ENCODE measurements at places on chromosomes 7 and 10.
A peak's percentile ranks its signal among the peaks of the same experiment; 100 is the strongest.

DNA sequence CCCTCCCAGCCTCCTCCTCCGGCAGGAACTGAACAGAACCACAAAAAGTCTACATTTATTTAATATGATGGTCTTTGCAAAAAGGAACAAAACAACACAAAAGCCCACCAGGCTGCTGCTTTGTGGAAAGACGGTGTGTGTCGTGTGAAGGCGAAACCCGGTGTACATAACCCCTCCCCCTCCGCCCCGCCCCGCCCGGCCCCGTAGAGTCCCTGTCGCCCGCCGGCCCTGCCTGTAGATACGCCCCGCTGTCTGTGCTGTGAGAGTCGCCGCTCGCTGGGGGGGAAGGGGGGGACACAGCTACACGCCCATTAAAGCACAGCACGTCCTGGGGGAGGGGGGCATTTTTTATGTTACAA lies 83.3 kb downstream of the PAX2 start:
- DNase-seq, result no peak

DNA sequence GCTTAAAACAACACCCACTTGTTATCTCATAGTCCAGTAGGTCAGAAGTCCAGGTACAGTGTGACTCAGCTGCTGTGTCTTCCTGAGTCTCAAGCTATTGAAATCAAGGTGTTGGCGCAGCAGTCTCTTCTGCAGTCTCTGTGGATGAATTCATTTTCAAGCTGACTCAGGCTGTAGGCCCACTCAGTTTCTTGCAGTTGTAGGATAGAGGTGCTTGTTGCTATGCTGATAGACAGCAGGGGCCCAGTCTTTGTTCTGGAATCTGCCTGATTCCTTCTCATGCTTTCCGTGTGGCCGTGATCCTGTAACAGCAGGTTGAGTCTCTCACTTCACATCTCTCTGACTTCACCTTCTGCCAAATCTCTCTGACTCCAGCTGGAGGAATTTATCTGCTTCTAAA lies 400.4 kb upstream of the POM121L12 start:
- peak; percentile 0 for DNase-seq

GRCh38 chr7:140810830-140811556 lies 113.7 kb downstream of the BRAF start:
- peak; percentile 63 for DNase-seq

DNA sequence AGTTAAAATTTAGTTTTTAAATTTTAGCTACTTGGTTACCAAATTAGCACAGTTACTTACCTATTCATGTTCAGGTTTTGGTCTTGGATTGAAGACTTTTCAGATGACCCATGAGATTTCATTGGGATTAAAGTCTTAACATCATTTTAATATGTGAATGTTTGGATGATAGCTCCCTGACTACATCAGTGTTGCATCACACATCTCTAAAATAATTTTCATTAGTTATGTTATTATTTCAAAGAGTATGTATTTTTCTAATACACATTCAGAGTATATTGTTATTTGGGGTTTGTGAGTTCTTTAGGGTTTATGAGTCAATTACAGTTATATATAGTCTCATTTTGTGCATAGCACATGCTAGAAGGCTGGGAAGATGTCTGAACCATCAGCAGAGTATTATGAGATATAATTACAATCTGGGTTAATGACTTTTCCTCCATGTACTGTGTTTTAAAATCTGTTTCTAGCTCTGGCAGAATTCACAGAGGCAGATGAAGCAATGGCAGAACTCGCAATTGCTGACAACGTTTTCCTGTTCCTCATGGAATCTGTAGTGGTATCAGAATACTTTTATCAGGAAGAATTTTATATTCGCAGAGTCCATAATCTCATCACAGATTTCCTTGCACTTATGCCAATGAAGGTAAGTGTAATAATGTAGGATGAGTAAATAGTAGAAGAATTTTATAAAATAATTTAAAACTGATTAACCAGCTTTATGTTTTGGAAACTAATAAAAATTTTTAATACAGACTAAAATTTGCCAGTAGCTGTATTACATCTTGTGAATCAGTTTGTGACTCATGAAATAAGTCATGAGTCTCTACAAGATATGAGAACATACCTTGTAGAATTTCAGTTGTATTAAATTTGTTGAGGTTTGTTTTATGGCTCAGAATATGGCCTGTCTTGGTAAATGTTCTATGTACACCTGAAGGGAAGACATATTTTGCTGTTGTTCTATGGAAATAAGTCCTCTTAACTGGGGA lies 26.9 kb downstream of the NUP205 start:
- peak; percentile 59 for DNase-seq

DNA sequence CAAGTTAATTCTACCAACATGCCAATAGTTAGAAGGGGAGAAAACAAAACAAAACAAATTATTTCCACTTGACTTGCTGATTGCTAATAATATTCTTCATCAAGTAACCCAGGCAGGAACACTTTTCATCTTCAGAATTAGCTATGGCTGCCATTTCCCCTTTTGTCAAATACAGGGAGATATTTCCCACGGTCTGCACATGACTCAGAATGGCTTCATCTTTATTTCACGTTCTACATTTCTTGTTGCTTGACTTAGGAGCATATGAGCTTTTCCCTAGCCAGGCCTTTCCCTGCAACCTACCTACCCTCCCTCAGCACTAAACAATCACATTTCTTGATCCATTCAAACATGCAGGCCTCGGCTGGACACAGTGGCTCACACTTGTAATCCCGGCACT lies 6.5 kb downstream of the CPVL start:
- DNase-seq, result no peak

Measured in iris pigment epithelial cell (primary cell).